ENCODE measurements at places on chromosomes 1 and 21.
A peak's percentile ranks its signal among the peaks of the same experiment; 100 is the strongest.

- peak; percentile 62 for DNase-seq
These were observed 597 bp downstream of the PKN2 start for GRCh38 chr1:88684482-88685258.

- DNase-seq, result no peak
These were observed 71.1 kb downstream of the NPHP4 start for GRCh38 chr1:5921129-5921528.

DNA sequence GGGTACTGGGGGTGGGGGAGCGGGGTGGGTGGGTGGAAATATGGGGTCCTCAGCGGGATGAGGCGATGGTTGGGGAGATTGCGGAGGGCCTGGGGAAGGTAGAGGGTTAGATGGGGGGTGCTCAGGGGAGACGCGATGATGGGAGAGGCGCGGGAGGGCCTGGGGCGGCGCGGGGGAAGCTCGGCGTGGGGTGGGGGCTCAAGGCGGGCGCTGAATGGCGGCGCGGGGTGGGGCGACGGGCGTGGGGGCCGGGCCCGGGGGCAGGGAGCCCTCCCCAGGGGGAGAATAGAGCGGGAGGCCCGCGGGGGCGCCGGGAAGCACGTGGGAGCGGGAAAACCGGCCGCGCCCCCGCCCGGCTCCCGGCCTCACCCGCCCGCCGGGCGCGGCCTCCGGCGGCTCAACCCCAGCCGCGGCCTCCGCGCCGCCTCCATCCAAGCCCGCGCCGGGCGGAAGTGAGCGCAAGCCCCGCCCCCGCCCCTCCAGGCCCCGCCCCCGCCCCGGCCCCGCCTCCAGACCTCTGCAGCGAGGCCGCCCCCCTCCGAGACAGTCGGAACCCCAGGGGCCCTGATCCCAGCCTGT lies at the start of gene FAAP20:
TSS of gene FAAP20 (minus strand) at position 454 of the 579 bp plus-strand sequence. CDS start at position 431, 23 bp downstream.
- peak; percentile 73 for DNase-seq

- no peak for DNase-seq
These were observed 124.5 kb downstream of the ZNF648 start for GRCh38 chr1:181936768-181937581.

- peak; percentile 43 for DNase-seq
These were observed 178.6 kb upstream of the HMGB4 start for GRCh38 chr1:33685256-33685655.

- DNase-seq, result peak; percentile 50
These were observed 50.8 kb downstream of the TOMM20 start for GRCh38 chr1:235077571-235078479.

GRCh38 chr1:16218014-16218673 lies 5.7 kb upstream of the ARHGEF19 start:
- no peak for DNase-seq

DNA sequence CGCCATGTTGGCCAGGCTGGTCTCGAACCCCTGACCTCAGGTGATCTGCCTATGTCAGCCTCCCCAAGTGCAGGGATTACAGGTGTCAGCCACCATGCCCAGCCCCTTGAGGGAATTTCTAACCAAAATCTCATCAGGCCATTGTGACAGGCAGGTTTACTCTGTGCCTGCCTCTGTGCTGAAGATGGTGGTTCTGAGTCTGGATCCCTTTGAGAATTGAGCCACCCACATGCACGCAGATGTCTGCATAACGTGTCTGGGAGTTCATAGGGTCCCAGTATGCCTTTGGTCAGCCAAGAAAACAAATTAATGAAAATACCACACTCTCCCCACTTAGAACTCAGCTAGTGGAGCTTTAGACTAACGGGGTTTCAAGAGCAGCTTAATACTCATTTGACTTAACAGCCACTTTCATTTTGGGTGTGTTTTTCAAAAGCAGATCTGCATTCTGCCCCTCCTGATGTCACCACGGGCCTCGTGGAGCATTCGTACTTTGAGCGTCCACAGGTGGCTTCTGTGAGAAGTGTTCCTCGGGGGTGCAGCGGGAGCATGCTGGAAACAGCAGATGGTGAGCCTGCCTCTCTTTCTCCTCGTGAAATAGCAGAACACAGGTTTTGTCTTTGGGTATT lies 45.3 kb downstream of the DIP2A start:
- no peak for DNase-seq

DNA sequence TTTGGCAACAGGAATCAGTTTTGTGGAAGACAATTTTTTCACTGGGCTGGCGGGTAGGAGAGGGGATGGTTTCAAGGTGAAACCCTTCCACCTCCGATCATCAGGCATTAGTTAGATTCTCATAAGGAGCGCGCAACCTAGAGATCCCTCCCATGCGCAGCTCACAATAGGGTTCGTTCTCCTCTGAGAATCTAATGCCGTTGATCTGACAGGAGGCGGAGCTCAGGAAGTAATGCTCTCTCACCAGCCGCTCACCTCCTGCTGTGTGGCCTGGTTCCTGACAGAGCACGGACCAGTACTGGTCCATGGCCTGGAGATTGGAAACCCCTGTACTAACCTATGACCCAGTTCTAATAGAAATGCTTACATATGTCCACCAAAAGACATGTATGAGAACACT lies 96.6 kb upstream of the KIAA1614 start:
- no peak for DNase-seq

- peak; percentile 67 for DNase-seq
These were observed 353.3 kb downstream of the SMYD3 start for GRCh38 chr1:246153796-246154212.

GRCh38 chr21:46605767-46606426 lies 1.0 kb upstream of the S100B start:
- no peak for DNase-seq

- DNase-seq, result peak; percentile 29
These were observed 90.0 kb upstream of the LYPLAL1 start for GRCh38 chr1:219083631-219084030.

DNA sequence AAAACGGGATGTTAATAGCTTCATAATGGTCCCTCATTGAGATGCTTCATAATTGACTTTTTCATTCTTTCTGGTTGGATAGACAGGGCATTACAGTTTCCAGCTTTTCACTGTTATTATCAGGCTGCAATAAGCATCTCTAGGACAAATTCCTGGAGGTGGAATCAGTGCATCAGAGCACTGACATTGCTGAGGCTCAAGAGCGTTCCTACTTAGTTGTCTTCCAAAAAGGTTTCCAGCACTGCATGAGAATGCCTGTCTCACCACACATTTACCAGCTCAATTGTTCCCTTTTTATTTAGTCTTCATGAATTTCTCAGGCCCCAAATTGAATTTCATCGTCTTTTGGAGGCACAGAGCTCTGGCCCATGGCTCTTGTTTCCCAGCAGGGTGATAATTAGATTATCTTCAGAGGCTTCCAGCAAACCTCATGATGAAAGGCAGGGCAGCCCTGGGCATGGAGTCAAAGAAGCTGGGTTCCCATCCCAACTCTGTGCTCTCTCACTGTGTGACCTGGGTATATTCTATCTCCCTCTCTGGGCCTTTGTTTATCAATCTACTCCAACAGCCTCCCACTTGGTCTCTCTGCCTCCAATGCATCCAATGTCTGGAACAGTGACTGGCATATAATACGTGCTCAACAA lies 451.4 kb downstream of the PTPRU start:
- DNase-seq, result peak; percentile 16

DNA sequence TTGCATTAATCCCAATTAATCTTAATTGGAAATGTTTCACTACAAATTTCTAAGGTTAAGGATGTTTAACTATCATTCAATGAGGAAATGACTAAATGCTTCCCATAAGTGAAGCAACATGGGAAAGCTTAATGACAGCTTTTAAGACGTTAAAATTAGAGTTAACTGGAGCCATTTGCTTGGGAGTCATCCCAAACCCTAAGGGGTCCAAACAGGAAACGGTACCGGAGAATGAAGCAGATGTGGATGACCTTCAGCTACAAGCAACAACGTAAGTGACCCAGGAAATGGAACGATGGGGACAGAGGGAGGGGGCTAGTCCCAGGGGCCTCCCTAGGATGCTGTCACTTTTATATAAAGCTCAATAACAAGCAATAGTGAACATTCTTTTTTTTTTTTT lies 62.2 kb downstream of the CAPZB start:
- peak; percentile 46 for DNase-seq

DNA sequence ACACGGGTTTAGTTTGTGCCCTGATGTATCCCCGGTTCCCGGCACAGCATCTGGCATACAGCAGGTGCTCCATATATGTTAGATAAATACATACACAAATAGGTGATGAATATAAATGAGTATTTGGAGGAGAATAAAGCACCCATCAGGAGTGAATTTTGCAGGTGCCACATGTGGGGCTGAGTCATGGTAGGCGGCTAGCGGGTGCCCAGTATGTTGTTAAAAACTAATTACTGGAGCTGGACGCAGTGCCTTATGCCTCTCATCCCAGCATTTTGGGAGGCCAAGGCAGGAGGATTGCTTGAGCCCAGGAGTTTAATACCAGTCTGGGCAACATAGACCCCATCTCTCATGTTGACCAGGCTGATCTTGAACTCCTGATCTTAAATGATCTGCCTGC lies 16.7 kb upstream of the WASF2 start:
- no peak for DNase-seq

- DNase-seq, result no peak
These were observed 4.7 kb downstream of the TMEM54 start for GRCh38 chr1:32896451-32896850.

GRCh38 chr1:100075773-100076172 lies 57.0 kb downstream of the SASS6 start:
- no peak for DNase-seq

DNA sequence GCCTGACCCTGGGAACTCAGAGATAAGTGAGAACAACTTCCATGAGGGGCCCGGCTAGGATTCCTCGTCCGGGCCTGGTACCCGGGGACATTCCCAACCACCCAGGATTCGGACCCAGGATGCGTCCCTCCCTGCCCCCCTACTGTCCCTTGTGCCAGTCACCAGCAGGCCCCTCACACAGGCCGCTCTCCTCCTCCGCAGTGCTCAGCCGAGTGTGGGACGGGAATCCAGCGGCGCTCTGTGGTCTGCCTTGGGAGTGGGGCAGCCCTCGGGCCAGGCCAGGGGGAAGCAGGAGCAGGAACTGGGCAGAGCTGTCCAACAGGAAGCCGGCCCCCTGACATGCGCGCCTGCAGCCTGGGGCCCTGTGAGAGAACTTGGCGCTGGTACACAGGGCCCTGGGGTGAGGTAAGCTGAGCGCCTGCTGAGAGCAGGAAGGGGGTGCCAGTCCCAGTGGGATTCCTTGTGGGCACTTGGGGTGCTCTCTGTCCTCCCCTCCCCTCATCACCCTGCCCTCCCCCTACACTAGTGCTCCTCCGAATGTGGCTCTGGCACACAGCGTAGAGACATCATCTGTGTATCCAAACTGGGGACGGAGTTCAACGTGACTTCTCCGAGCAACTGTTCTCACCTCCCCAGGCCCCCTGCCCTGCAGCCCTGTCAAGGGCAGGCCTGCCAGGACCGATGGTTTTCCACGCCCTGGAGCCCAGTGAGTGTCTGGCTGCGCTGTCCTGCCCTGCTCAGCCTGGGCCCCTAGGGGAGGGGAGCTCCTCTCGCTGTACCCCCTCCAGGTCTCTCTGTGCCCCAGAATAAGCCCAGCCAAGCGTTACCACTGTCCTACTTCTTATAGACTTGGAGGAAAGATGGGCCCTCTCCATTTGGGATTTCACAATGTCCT lies 9.8 kb downstream of the ADAMTSL4 start:
- DNase-seq, result no peak

DNA sequence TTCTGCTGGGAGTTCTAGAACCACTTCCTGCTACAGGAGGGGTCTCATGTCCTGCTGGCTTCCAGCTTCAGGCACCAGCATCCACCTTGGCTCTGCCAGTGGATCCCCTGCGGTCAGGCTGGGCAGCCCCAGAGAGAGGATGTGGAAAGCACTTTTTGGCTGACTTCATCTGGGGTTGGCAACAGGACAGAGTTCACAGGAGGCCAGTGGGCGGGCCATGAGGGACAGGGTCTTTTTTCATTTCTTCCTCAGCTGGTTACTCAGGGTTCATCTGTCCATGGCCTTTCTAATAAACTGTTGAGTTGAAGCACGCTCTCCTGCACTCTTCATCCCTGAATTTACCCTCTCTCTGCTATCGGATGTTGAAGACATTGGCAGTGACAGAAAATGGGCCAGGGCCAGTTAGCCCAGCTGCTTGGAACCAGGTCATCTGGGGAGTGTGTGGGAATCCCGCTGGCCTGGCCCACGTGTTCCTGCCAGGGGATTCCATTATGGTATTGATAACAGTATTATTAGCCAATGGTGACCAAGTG lies 45.2 kb downstream of the RPS6KA1 start:
- no peak for DNase-seq

DNA sequence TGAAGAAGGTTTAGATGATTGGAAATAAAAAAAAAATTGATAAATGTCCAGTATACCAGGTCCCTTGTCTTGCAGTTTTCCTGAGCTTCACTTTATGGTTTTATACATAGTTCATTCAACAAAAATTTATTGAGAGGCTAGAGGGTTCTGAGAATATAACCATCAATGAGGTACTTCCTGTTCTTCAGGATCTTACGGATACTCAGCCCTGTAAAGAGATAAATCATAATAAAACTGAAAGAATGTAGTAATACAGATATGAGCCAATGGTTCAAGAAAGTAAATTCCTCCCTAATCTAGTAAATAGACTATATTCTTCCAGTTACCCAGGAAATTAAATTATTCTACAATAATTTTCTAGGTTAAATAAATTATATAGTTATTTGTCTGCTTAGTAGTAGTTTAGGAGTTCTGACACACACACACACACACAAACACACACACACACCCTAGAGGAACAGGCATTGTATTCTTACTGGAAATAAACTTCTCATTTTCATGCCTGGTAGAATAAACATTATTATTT lies 70.4 kb upstream of the HMCN1 start:
- DNase-seq, result no peak

- DNase-seq, result no peak
These were observed 199.2 kb downstream of the S1PR1 start for GRCh38 chr1:101435831-101436511.

DNA sequence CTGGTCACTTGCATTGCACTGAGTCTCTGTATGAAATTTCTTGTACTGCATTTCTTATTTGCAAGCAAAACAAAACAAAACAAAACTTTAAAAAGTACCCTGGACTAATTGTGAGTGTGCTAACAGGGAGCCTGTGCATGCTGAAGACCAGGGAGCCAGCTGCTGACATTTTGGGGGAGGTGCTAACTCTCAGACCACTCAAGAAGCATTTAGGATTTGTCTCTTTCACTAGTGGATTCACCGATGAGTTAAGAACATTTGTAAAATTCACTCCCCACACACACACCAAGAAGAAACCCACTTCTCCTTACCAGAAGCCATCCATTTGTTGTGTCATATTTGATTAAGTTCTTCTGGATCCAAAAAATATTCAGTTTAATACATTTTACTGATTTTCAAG lies 95.7 kb upstream of the C1orf105 start:
- no peak for DNase-seq

- DNase-seq, result no peak
These were observed 332.7 kb downstream of the NEGR1 start for GRCh38 chr1:71949681-71950080.

- DNase-seq, result no peak
These were observed 35.7 kb upstream of the ERRFI1 start for GRCh38 chr1:8061673-8062386.

DNA sequence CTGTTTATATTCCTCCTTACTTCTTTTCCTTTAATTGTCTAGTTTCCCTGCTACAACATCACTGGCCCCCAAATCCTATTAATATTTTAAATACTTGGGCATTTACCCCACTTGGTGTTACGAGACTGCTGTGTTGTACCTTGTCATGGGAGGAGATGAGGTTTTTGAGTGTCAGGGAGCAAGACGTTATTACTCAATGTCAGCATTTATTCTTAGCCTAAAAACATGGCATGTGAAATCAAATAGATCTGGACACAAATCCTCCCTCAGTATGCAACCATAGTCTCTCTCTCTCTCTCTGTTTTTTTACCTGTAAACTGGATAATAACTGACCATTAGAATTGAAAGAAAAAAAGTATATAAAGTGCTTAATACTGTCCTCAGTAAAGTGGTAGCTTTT lies 4.6 kb downstream of the LRRC8B start:
- DNase-seq, result no peak

GRCh38 chr1:203173566-203173965 lies 2.1 kb downstream of the MYBPH start:
- DNase-seq, result no peak

Data from fibroblast of skin of abdomen (primary cell).